ENCODE measurements at places on chromosomes 5 and 9.

GRCh38 chr9:82695704-82696103, 367.2 kb downstream of the RASEF start:
- no peak for DNase-seq

- no peak for DNase-seq
Observed at GRCh38 chr5:180176191-180176590, 32.8 kb downstream of the RASGEF1C start.

GRCh38 chr5:152534641-152535040, 129.6 kb upstream of the NMUR2 start:
- DNase-seq: no peak

DNA sequence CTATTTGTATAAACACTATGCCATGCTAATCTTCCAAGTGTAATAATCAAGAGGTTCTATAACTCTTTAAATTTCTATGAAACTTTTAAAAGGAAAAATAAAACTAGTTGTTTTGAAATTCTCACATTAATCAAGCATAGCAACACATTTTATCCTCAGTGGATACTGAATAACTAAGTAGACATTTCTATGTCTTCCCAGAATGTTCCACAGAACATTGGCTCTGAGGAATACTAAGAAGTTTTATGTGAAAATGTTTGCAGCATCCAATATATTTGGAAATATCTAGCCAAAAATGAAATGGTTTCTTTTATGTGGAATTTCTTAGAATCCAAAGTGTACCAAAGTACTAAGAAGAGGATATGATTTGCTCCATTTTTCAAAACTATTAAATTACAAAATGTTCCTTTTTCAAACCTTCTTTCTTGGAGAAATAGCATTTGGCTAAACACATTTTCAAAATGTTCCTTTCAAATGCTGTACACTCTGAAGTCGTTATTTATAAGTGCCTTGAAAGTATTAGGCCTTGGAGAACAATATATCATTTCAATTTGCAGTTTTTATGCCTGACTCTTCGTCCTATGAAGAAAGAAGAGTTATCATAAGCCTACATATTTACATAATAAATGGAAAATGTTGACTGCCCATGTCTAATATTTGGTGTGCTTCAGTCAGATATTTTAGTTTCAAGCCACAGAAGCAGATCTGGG, 175.6 kb upstream of the COX7C start:
- DNase-seq: no peak

- no peak for DNase-seq
Observed at GRCh38 chr5:36590513-36591286, 15.7 kb upstream of the SLC1A3 start.

DNA sequence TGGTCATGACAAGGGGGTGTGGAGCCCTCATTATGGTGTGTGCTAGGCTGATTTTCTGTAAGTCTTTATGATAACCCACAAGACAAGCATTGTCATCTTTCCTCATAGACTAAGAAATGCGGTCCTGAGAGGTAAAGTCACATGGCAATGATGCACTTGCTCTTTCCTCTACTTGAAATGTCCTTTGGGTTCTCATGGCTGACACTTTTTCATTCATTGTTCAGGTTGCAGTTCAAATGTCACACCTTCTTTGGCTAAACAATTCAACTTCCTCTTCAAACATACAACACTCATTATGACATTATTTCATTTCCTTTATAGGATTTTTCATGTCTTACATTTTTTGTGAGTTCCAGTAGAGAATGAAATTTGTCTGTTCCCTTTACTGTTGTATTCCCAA, 323.6 kb upstream of the PRR16 start:
- DNase-seq: no peak

DNA sequence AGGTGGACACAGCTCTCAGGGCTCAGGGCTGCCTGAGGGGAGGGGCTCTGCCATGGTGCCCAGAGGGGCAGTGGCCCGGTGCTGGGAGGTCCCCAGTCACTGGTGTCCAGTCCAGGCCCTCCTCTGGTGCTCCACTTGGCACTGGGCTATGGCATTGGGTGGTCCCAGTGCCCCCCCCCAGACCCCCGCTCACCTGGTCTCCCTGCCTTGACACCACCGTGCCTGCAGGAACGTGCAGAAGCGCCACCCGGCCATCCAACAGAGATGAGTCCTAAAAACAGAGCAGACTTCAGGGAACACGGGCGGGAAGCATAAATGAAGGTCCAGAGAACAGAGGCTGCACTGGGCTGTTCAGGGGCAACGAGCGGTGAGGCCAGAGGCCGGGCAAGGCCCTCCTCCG, 42.3 kb upstream of the NSMF start:
- DNase-seq: no peak

GRCh38 chr9:112408819-112409218, 28.9 kb downstream of the HSDL2 start:
- no peak for DNase-seq

DNA sequence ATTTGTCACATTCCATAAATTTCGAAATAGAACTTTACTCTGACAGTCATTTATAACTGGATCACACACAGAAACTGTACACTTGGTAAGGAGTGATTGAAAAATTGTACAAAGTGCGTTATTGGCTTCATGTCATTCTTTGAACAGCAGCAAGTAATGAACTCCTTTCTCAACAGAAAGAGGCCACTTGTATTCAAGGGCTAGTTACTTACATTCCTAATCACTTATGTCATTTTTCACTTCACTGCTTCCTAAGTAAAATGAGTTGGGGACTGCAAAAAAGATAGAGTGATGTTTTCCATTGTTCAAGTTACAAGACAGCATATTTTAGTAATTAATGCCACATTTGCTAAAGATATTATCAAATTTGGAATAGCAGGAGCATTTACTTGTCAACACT, 893.2 kb downstream of the DTWD2 start:
- no peak for DNase-seq

DNA sequence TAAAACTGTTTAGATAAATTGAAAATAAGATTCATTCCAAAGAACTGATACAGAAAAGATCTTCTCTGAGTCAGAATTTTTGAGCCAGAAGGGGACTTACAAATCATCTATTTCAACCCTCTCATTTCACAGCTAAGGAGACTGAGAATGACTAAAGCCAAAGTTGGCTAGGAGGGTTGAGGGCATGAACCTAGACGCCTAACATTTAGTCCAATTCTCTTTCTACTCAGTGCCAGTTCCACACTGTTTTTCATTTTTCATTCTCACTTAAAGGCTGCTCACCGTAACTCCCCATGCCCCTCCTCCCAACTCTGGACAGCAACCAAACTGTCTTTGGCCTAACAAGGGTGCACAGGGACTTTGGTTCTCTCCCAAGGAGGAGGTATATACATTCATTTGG, 364.0 kb downstream of the NDUFS4 start:
- no peak for DNase-seq

GRCh38 chr5:93220431-93220830, 360.6 kb downstream of the NR2F1-AS1 start:
- DNase-seq: no peak

DNA sequence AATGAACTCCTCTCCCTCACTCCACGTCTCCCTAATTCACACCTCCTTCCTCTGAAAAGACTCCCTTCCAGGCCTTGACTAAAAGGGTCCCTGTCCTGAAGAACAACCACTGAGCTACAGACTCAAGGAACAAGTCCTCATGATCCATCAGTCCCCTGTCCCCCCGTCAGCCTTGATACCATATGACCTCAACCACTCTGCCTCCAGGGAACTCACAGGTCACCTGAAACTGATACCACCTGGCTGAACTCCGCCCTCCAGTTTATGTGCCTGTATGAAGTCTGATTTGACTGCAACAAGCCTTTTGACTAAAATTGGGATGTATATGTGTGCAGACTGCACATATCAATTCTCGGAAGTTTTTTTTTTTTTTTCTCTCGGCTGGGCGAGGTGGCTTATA, 88.7 kb downstream of the UGCG start:
- no peak for DNase-seq

DNA sequence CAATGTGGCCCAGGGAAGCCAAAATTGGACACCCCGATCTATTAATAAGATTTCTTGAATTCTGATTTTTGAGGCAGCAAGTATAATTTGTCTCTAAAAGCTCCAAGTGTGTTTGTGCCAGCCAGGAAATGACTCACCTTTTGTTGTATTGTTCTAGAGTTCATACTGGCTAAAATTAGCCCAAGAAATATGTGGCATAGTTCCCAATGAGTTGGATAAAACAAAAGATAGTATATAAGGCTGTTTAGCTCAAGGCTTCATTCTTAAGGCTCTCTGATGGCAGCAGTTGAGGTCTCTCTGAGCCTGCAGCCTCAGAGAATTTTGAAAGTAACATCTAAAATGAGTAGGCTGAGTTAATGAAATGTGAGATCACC, 21.6 kb downstream of the HMGXB3 start:
- no peak for DNase-seq

GRCh38 chr5:120108586-120109248, 355.4 kb upstream of the PRR16 start:
- no peak for DNase-seq

DNA sequence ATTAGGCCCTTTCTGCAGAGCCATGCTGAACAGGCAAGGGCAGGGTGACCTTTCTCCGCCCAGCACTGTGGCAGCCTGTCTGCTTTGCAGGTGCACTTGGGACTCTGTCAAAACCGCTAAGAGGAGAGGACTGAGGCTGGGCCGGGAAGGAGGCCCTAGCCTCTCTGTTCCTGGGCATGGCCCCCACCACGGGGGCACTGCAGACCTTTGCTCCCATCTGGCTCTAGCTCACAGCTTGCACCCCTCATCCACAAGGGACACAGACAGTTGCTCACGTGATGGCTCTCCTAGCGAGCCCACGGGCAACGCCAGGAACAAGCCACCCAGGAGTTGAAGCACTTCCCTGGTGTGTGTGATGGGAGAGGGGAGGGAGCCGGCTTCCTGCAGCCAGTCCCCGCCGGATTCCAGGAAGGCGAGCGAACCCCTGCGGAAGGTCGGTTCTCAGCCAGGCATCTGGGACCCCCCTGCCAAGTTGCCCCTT, 43.0 kb upstream of the FCN1 start:
- DNase-seq: no peak

DNA sequence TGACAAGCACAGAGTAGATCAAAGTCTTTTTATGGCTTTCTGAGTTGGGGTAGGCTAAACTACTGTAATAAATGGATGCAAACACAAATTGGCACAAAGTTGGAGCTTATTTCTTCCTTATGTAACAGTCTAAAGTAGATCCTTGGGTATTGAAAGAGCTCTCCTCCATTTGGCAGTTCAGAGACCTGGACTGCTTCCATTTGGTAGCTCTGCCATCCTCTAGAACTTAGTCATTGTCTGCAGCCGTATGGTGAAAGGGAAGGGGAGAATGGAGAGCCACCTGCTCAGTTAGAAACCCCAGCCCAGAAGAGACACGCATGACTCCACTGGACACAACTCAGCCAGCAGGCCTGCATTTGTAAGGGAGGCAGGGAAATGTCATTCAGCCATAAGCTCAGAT, 345.0 kb downstream of the DMAC1 start:
- DNase-seq: no peak

- DNase-seq: no peak
Observed at GRCh38 chr5:52419357-52419756, 368.4 kb upstream of the ITGA1 start.

DNA sequence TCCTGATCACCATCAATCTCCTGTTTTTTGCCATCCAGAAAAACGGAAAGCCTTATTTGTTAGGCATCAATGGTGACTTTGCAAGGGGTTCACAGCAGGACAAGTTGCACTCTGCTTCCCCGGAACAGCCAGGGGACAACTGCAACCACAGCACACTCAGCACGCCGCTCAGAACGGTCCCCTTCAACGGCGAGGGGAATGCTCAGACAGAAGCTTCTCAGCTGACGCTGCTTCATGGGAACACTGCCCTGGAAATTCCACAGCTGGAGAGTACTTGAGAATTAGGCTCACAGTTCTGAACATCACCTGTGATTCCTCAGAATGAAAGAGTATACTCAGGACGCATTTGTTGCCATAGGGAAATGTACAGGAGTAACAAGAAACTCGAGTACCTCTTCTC, 40.1 kb upstream of the PLPP6 start:
- no peak for DNase-seq

GRCh38 chr5:142839711-142840346, 69.7 kb downstream of the ARHGAP26 start:
- no peak for DNase-seq

- DNase-seq: no peak
Observed at GRCh38 chr9:116959809-116960208, 272.7 kb downstream of the TRIM32 start.

DNA sequence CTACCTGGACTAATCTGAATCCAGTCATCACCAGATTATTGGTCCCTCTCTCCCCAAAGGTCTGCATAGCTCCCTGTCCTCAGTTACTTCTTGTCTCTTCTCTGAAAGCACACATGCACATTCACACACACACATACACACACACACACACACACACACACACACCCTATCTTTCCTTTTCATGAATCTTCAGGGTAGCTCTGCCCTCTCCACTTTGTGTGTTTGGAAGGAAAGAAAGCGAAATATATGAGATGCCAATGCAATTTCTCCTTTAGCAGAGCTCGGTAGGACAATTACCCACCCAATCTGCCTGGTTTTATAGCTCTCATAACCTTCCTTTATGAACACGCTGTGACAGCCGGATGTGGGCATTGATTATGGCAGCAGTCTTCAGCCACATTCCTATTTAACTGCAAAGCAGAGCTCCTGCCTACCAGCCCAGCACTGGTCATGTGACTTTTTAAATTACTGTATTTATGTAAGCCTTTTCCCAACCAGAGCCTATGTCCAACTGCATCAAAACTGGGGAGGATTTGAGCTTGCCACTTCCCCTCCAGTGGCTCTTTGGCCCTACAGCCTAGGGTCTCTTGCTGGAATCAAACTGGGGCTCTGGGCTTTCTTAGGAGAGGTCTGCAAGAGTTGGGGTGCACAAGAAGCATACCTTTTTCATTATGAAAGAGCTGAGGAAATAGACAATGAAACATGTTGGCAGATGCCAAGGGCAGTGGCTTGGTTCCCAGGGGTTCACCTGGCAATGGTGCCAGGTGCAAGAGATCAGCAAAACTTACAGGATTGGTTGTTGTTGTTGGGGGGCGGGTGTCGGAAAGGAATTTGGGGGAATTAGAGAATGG, 20.8 kb upstream of the MATR3 start:
- no peak for DNase-seq

GRCh38 chr5:173591056-173591514, 25.4 kb downstream of the BOD1 start:
- DNase-seq: no peak

GRCh38 chr5:171422902-171423663, 3.6 kb downstream of the FGF18 start:
- no peak for DNase-seq

DNA sequence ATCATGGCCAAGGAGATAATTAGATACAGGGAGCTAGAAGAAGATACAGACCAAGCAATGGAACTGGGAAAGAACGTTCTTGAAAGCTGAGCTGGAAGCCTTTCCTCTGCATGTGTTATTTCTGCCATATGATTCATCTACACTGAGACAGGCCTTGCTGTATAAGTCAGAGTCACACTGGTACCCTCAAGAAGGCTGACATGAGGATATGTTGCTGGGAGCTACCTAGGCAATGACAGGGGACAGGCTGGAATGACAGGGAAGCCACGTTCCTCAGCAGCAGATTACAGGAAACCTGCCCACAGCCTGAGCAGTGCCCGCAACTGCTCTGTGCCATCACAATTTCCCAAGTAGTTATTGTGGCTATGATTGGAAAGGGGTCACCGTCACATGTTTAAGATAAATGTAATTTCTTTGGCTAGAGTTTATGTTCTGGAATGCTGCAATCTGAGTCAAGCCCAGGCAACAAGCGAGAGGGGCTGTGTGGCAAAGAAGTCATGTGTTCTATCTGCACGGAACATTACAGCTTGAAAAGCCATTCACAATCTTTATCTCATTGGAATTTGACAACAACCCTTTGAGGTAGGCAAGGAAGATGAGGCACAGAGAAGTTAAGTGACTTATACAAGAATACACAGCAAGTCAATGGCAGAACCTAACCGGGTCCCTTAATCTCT, 108.2 kb downstream of the TTLL11 start:
- no peak for DNase-seq
